ENCODE measurements at places on chromosomes 4 and X.
A peak's percentile ranks its signal among the peaks of the same experiment; 100 is the strongest.

- DNase-seq = no peak
Observed at GRCh38 chr4:84032372-84032771, 466.7 kb downstream of the NKX6-1 start.

DNA sequence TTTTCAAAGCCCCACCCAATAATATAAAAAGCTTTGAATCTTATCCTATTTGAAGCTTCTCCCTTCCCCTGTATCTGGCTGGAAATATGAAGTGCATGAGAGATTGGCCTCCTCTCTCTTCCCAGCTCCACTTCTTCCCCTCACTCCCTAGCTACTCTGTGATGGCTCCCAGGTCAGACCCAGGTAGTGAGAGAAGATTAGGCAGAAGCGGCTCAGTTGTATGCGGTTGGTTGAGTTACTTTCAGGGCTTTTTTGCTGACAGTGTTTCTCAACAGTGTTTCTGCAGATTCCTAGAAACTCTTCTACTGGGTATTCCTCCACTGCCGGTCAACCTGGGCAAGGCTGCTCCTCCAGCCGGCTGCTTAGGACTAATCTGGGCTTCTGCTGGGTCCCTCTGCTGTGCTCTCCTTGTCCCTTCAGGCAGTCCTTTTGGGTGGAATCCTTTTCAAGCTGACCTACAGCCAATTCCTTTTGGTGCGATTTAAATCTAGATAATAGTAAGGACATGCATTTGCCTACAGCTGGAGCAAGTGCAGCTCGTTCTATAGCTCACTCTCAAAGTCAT is 87.4 kb upstream of the SLC7A11 start:
- DNase-seq = no peak

DNA sequence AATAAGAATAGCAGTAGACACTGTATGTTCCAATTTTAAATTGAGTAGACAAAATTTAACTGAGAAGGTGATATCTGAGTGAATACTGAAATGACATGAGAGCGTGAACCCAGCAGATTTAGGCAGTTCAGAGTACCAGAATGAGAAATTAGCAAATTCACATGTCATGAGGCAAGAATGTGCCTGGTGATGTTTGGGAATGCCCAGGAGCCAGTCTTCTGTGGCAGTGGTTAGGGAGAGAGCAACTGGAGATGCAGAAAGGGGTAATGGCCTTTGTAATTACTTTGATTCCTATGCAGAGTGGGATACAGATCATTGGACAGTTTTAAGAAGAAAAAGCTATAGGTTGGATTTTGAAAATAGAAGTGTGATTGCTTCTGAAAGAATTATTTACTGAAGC is 621.9 kb downstream of the TECRL start:
- no peak for DNase-seq

DNA sequence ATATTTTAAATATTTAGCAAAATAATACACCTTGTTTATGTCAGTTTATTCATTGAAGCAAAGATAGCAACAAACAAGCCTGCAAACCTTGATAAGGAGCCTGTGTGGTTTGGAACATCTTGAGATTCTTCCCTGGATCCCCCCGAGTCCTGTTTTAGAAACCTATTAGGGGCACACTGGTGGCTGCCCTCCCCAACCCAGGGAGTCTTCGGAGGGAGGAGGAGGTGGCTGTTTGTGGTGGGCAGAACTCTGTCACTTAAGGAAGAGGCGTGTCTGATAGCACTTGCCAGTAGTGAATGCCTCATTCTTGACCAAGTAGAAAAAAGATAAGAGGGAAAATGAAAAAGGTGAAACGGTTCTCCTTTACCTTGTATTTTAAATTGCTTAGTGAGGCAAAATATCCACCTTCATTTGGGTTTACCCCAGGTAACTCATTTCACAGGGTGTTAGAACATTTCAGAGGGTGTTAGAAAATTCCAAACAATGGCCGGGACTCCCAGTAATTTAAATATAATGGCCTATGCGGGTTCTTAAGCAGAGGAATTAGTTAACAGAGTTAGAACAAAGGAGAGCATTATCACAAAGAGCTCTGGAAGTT is 10.4 kb downstream of the KIT start:
- no peak for DNase-seq

DNA sequence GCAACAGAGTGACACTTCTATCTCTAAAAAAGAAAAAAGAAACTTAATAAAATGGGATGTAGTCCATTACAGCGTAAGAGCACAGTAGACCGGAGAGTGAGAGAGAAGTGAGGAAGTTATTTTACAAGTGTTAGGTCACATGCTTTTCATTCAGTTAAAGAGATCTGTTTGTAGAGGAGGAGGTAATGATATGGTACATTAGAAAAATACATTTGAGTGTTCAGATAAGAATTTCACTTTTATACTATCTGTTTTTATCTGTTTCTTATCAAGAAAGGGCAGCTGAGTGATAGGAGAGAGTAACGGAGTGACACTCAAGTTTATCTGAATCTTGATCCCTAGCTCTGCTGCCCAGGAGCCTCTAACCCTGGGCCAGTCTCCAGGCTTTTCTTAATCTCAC is 38.9 kb downstream of the FNIP2 start:
- no peak for DNase-seq

- DNase-seq = peak; percentile 53
Observed at GRCh38 chr4:8725071-8725841, 132.7 kb downstream of the CPZ start.

GRCh38 chr4:122901247-122902010 is 21.0 kb downstream of the NUDT6 start:
- DNase-seq = no peak

GRCh38 chrX:54134269-54134668 is 48.8 kb downstream of the FAM120C start:
- DNase-seq = no peak

DNA sequence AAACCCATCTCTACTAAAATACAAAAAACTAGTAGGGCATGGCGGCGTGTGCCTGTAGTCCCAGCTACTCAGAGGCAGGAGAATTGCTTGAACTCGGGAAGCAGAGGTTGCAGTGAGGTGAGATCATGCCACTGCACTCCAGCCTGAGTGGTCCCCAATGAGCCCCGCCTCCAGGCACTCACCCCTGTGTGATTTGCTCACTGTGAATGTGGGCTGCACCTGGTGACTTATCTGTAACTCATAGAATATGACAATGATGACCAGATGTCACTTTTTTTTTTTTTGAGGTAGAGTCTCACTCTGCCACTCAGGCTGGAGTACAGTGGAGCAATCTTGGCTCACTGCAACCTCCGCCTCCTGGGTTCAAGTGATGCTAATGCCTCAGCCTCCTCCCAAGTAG is 49.0 kb upstream of the HOPX start:
- no peak for DNase-seq

DNA sequence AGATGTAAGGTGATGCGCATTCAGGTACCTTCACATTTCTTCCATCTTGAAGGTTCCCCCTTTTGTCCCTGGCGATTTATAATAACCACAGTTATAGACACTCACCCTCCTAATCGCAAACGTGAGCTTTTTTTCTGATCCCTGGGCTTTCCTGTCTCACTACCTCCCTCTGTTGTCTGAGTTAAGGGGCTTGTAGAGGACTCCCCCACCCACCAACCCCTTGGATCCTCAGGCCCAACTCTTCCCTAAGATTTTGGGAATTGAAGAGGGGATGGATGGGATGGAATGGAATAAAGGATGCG is 1.4 kb downstream of the CNKSR2 start:
- DNase-seq = no peak

GRCh38 chr4:105963461-105964400 is 68.5 kb downstream of the NPNT start:
- DNase-seq = no peak

DNA sequence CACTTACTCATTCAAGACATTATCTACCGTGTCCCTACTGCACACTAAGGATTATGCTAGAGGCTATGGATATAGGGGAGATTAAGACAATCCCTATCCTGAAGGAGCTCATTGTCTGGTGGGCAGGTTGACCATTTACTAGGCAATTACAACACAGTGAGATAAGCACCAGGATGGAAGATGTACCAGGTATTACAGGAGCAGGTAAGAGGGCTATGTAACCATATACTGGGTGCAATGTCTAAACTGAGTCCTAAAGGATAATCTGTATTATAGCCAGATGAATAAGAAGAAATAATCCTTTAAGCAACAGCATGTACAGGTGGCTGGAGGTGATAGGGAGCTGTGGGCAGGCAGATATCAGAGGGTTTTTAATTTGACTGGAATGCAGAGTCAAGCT is 113.3 kb upstream of the TBC1D9 start:
- no peak for DNase-seq

DNA sequence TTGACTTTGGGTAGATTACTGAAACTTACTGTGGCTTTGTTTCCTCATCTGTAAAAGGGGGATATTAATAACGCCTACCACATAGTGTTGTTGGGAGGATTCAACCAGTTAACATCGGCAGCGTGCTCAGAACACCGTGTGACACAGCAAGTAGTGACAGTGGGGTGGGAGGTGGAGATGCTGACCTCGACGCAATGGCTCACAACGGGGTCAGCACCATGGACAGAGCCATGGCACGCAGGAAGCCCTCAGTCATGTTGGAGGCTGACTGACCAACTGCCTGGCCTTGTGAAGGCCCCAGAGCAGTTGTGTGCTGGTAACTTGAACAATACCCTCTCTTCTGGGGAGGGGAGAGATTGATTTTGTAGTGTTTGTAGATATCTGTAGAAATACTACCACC is 93.2 kb downstream of the WFS1 start:
- peak; percentile 85 for DNase-seq

DNA sequence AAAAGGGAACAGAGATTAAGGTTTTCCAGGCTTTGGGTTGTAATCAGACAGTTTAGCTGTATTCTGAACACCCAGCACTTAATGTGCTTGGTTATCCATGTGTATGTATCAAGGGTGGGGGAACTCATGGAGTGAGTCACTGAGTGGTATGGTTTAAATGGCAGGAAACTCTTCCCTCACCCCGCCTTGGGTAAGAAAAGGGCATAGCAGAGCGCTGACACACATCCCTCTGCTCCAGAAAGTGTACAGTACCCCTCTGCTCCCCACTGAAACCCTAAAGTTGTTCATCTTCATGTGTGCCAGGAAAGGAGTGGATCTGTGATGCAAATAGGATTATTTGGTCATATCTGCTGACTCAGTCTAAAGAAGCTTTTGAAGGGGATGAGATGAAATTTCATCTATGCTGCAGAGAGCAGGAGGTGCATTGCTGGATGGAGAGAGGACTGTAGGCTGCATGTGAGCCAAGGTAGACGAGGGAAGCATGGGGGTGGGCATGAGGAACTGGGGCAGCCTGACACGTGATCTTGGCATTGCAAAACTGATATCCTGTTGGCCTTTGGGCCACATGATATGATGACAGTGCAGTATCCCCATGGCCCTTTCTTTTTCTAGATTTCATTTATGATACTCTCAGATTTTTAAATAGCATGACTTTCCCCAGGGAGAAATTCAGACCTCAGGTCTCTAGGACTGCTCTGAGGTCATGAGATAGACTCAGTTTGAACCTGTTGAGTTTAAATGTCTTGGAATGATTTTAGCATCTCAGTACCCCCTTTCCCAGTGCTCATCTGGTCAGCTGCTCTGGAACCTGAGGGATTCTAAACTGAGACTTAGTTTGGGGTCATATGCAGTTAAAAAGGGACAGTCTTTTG is 84.8 kb downstream of the TMEM164 start:
- no peak for DNase-seq

GRCh38 chr4:75101906-75102786 is 169.2 kb downstream of the PARM1 start:
- no peak for DNase-seq

DNA sequence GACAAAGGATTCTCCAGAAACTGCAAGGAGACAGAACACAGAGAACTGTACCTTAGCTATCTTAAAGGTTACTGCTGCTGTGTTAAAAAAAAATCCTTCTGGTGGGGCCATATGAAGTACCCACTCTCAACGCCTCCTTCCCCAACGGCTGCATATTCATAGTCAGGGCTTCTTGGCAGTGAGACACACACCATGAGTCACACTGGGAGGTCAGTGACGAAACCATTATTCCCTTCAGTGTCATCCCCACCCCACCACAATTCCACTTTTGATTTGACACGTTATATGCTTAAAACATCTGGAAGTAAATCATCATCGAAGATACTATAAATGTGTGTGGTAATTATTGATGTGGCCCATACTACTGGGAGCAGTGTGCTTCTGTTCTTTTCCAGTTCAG is 271.5 kb downstream of the LDB2 start:
- no peak for DNase-seq

DNA sequence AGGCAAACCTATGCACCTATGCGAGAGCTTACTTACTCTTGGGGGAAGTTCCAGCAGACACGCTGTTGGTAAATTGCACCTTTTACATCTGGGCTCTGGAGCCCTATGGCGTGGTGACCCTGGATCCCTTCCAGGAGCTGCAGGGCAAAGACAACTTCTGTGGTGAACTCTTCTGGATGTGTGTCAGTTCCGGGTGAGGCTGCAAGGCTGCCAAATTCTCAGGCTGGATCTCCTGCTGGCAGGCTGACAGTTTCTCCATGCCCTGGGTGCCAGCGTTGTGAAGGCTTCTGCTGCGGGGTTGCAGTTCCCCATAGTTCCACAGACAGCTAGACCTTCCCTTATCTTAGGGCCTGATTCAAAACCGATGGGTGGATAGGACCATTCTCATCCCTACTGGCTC is 37.9 kb downstream of the RAP2C start:
- no peak for DNase-seq

GRCh38 chrX:18353931-18354368 is 538 bp downstream of the SCML2 start:
- DNase-seq = peak; percentile 59

- no peak for DNase-seq
Observed at GRCh38 chrX:46256875-46257274, 288.3 kb downstream of the ZNF674 start.

DNA sequence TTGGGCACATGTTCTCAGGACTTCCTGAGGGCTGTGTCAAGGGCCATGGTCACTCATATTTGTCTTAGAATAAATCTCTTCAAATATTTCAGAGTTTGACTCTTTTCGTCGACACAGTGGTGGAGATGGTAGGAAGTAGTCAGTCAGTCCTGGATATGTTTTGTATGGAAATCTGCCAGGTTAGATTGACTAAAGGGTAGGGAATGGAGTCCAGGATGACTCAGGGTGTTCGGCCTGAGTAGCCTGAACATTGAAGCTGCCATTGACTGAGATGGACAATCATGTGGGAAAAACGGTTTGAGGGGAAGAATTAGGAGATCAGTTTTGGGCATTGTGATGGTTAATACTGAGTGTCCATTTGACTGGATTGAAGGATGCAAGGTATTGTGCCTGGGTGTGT is 177.1 kb upstream of the CENPE start:
- no peak for DNase-seq

- DNase-seq = no peak
Observed at GRCh38 chrX:47902161-47902560, 65.5 kb downstream of the ZNF81 start.

- no peak for DNase-seq
Observed at GRCh38 chrX:1545776-1546408, 8.9 kb upstream of the P2RY8 start.

DNA sequence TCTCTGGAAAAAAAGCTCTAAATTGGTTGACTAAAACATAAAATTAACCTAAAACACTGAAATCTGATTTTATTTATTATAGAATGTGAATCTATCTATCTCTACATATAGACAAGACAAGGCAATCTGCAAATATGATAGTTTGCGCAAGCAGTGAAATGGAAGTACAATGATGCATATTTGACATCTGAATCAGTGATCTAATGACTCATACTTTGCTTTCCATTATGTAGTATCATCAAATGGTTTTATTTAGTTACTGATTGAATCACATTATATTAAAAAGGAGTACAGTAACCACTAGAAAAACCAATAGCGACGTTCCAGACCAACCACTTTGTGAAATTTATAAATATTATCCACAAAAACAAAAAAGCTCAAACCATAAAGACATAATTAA is 1969.3 kb downstream of the PCDH7 start:
- no peak for DNase-seq

- DNase-seq = peak; percentile 48
Observed at GRCh38 chrX:137563681-137564651, 2.0 kb upstream of the ZIC3 start.

- no peak for DNase-seq
Observed at GRCh38 chr4:81509191-81509590, 37.5 kb upstream of the RASGEF1B start.

All from ecto neural progenitor cell (in vitro differentiated cells).